Dermis blood vessel endothelial cell (primary cell): ENCODE measurements at places on chromosomes 16 and 17.

GRCh38 chr17:74226252-74226651 lies 12.9 kb downstream of the TTYH2 start:
- no peak for DNase-seq

DNA sequence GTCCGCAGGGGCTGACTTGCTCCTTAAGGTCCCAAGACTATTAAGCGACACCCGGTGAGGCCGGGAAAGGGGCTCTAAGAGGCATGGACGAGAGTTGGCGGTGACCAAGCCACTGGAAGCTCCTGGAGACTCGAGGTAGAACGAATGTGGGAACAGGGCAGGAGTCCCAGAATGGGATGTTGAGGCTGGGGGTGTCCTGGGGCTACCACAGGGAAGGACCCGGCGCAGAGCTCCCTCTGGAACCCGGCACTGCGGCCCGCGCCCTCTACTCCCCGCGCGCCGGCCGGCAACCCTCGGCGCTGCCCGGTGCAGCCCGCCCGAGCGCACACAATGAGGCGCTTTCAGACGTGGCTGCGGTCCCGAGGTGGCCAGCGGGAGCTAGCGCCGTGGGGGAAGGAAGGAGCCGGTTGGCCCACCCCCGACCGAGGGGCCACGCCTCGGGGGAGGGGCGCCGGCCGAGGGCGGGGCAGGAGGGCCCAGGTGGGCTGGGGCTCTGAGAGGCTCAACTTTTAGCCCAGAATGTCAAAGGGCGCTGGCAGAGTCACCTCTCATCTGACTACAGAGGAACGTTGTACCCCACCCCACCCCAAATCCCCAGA lies at the start of gene CHST6:
Gene CHST6 (minus strand): TSS at position 366 of the 599 bp plus-strand sequence. CDS start 15,613 bp downstream, outside the sequence.
- DNase-seq: peak; percentile 48

- no peak for DNase-seq
Measured at GRCh38 chr17:58611331-58611730, 80.5 kb downstream of the TEX14 start.

DNA sequence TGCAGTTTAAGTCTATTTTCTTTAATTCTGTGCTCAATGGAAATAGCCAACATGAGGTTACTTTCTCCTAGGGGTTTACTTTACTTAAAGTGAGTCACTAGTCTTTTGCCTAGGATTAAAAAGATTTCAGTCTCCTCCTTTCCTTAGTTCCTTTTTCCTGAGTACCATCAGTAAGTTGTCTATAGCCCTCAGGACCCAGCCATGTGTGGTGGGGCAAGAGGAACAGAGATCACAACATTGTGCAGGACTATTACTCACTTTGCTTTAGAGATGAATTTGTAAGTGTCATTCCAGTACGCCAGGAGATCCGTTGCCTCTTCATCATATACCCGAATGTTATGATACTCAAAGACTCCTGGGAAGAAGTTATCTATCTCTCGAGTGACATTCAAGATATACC lies 27.7 kb upstream of the CORO6 start:
- DNase-seq: no peak

DNA sequence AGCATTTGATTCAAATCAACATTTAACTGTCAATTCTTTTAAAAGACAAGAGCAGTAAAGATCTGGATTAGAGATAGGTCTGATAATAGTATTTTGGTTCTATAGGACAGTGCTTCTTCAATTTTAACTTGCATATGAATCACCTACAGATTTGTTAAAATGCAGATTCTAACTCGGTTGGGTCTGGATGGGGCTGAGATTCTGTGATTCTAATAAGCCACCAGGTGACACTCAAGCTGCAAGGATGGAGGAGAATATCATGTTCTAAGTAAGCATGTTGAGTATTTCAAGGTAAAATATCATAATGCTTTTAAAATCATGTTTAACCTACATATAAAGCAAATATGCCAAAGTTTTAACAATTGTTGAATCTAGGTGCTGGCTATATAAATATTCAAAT lies 15.8 kb downstream of the TSPOAP1 start:
- no peak for DNase-seq

DNA sequence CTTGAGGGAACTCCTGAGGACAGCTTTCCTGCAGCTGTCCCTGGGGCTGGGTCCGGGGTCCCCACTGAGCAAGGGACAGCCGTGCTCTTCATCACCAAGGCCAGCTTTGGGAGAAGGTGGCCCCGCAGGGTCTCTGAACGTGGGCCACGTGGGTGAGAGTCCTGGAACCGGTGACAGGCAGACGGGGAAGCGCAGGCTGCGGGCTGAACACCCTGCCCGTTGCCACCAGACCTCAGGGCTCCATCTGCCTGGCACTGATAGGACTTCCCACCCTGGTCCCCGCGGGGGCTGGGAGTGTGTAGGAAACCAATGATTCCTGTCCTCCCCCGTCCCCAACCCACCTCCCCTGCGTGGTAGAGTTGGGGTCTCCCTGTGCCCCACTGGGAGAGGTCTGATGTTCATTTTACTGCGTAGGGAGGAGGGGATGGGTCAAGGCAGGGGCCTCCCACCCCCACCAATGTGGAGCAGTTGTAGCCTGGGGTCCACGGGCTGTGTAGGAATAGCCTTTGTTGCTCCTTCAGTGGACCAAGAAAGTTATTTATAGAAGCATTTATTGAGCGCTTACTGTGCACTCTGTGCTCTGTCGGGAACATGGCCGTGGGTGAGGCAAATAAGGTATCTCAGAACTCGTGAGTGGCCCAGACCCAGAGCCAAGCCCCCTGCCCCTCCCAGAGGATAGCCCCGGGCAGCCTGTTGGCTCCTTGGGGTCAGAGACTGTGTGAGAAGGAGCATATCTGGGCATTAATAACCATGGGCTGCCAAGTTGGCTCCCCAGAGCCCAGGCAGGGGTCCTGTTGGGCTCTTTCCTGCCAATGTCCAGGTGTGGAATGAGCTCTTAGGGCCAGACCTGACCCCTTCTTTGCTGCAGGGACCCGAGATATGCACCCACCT lies 1.3 kb downstream of the ADGRG1 start:
- DNase-seq: no peak

DNA sequence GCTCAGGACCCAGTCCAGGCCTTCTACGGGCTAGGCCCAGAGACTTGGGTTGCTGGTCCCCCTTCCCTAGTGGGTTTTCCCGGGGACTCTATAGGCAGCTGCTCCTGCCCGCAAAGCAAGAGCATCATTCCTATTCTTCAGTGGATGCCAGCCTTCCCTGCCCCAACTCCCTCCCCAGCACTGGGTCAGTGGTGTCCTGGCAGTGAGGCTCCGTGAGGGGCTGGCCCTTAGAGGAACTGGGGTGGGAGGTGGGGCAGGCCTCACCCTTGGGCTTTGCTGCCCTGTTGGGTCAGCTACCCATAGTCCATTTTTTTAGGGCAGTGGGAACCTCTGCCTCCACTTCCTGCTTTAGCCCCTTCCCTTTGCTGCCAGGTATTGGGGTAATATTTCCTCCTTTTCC lies 7.9 kb upstream of the PLEKHG4 start:
- no peak for DNase-seq

DNA sequence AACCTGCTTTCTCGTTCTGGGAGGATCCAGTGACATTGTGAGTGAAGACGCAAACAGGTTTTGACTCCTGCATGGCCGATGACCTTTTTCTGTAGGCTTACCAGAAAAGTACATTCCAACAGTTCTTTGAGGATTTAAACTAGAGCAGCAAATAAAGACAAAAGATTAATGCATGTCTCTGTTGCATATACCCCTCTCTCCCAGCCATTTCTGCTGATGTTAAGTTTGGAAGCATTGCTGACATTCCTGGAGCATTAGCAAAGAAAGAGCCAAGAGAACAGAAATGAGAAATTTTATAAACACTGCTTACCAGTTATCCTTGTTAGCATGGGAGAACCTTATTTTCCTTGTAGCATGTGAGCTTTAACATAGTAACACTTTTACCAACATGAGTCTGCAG lies 49.3 kb downstream of the SIAH1 start:
- DNase-seq: no peak

- DNase-seq: no peak
Measured at GRCh38 chr16:76766538-76766937, 424.5 kb upstream of the MON1B start.

DNA sequence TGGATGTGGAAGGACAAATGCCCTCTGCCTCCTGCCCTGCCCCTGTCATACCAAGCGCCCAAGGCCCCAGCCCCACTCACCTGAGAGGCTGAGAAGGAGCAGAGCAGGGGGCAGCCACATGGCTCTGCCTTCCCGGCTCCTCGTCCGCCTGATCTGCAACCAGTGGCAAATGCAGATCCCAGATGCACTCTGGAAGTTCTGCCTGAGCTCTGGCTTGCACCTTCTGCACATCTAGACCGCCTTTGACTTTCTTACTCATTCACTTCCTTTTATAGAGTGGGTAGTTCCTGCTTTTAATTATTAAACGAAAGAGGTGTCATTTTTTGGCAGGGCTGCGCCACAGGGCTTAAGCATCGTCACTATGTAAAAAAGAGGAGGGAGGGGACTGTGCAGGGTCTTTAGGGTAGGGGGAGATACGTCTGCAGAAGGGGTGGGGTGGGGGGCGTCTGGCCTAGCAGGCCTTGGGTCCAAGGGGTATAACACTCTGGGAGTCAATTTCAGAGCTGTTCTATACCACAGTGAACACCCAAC lies at the start of gene CD300LB:
Gene CD300LB (minus strand): TSS at position 245 of the 531 bp plus-strand sequence. CDS start 125 bp downstream, at position 120.
- DNase-seq: no peak

- DNase-seq: peak; percentile 77
Measured at GRCh38 chr17:77131904-77132303, 8.9 kb upstream of the SEC14L1 start.

GRCh38 chr17:351875-352420 lies 659 bp downstream of the RPH3AL start:
- no peak for DNase-seq

DNA sequence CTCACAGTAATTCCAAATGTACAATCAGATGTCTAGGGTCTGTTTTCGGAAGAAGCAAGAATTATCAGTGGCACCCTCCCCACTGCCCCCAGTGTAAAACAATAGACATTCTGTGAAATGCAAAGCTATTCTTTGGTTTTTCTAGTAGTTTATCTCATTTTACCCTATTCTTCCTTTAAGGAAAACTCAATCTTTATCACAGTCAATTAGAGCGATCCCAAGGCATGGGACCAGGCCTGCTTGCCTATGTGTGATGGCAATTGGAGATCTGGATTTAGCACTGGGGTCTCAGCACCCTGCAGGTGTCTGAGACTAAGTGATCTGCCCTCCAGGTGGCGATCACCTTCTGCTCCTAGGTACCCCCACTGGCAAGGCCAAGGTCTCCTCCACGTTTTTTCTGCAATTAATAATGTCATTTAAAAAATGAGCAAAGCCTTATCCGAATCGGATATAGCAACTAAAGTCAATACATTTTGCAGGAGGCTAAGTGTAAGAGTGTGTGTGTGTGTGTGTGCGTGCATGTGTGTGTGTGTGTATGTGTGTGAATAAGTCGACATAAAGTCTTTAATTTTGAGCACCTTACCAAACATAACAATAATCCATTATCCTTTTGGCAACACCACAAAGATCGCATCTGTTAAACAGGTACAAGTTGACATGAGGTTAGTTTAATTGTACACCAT lies 59.7 kb downstream of the HLF start:
- no peak for DNase-seq
